Ovary (tissue), 10 donors: ENCODE measurements at places on chromosomes 5 and 9. TPM values are rescaled to one million over a fixed set of nuclear protein-coding genes. Genes with fewer than 3 reads are reported as not detected.

- H3K27ac ChIP-seq: no peak overlapping the region
- no peaks in the 10 kb centered on the region for H3K27me3 ChIP-seq
Observed at GRCh38 chr5:79020861-79021561, 35.9 kb upstream of the ARSB start.

- no peaks in the 10 kb centered on the region for H3K36me3 ChIP-seq
- H3K27ac ChIP-seq: no peak overlapping the region
- DNase-seq: no peak
- peaks cover 4% of the 10 kb centered on the region for H3K4me1 ChIP-seq
- peak overlapping the region; percentile 49 for H3K4me3 ChIP-seq
Observed at GRCh38 chr5:52801329-52801728, 13.6 kb downstream of the ITGA1 start.

DNA sequence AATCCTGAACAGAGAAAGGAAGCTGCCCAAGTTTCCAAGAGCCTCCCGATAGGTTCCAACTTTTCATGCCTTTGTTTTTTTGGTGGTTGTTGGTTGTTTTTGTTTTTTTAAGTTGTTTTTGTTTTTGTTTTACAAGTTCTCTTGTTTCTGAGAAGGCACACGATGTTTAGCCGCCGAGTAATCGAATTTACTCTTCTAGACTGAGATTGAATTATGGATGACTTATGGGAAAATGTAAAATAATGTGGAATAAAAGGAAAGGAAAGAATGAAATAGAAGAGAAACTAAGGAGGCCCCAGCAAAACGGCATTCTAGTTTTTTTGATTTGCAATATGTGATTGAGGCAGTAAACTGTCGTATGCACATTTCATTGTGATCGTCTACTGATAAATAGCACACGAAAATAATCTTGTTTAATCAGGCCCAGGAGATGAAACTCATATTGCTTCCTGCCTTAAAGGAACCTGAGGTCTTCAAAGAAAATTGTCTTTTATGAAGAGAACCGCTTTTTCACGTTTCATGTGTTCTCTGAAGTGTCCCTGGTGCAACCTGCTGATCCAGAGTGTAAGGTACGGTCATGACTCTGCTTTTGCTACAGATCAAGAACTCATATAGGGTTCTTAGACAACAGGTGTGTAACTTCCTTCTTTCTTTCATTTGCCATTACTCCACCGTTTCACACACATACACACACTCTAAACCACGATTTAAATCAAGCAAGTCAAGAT lies 1.3 kb upstream of the GNAQ start:
- no peaks in the 10 kb centered on the region for H3K4me1 ChIP-seq
- peak overlapping the region; percentile 96 for H3K27ac ChIP-seq
- peak overlapping the region; percentile 75 for H3K4me3 ChIP-seq
- H3K36me3 ChIP-seq: no peaks in the 10 kb centered on the region
- H3K27me3 ChIP-seq: no peaks in the 10 kb centered on the region

DNA sequence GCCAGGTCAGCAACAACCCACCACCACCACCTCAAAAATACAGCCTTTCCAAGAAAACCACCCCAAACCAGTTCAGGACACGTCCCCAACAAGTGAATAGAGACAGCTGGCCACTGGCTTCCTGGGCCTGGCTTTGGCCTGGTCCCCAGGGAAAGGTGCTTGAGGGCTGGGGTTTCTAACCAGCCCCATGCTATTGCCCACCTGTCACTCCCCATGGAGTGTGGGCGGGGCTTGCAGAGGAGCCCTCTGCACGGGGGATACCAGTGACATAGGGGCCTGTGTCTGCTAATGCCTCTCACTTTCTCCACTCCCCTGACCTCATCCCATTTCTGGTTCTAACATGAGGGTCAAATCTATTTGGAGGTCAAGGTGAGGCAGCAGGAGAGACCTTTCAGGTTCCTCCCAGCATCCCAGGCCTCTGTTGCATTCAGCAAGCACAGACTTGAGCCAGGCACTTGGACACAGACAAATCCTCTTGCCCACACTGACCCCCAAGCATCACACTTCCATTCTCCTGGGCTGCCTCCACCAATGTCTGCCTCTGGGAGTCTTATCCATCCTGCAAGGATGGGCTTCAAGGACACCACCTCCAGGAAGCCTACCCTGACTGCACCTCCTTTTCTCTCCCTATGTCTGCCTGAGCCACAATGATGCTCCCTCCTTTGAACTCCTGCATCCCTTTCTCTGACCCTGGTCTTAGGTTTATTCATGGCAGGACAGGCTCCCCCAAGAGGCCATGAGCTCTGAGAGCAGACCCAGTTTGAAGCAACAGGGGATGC lies 16.1 kb upstream of the TTLL11 start:
- no peak overlapping the region for H3K27ac ChIP-seq
- no peak for DNase-seq
- H3K27me3 ChIP-seq: no peaks in the 10 kb centered on the region

DNA sequence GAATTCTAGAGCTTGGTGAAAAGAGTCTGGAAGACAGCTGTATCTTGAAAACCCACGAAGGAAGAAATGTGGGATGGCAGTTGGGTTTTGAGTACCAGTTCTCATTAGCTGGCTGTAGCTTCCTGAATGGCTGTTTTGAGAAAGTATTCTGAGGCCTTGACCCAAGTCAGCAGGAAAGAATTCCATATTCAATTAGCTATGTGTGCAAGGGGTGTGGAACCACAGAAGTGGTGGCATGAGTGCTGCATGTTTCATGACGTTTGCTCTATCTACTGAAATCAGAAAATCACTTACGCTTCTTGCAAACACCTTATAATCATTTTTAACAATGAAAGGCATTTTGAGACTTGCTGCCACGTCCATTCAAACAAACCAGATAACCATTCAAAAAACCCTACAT lies 69.1 kb downstream of the TRPM3 start:
- DNase-seq: no peak
- no peak overlapping the region for H3K27ac ChIP-seq
- no peak overlapping the region for H3K4me3 ChIP-seq

SLC6A18 gene
- not detected for total RNA-seq

CDX1 gene
- 0.92 TPM for total RNA-seq

DNA sequence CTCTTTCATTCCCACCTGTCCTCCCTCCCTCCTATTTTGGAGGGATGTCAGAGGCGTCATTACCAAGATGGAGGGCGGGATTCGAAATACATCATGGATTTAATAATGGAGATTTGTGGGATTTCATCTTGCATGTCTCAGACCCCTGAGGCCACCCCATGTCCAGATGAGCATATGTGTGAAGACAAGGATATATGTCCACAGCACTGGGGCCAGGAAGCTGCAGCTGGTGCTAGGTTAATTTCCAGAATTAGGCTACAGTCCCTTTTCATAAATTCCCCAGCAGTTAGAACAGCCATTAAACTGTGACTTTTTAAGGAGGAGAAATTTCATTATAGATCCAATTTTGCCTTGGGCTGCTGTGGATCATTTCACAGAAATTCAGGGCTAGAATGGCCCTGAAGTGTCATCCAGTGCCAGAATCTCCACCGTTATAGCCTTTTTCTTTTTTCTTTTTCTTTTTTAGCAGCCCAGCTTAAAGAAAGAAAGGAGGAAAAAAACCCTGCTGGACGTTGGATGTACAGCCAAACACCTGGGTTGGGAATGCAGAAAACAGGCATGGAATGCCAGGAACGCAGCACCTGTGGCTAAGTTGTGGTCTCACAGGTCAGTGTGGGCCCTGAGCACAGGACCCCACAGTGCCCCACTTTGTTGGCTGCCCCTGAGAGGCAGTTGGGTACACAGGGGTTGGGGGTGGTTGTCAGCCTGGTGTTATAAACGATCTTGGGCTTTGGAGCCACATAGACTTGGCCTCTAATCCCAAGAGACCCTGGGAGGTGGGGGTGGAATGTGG lies 50.2 kb upstream of the CXCL14 start:
- H3K27ac ChIP-seq: no peak overlapping the region
- no peak for DNase-seq
- H3K4me3 ChIP-seq: no peak overlapping the region
- no peaks in the 10 kb centered on the region for H3K27me3 ChIP-seq
- no peaks in the 10 kb centered on the region for H3K4me1 ChIP-seq

DNA sequence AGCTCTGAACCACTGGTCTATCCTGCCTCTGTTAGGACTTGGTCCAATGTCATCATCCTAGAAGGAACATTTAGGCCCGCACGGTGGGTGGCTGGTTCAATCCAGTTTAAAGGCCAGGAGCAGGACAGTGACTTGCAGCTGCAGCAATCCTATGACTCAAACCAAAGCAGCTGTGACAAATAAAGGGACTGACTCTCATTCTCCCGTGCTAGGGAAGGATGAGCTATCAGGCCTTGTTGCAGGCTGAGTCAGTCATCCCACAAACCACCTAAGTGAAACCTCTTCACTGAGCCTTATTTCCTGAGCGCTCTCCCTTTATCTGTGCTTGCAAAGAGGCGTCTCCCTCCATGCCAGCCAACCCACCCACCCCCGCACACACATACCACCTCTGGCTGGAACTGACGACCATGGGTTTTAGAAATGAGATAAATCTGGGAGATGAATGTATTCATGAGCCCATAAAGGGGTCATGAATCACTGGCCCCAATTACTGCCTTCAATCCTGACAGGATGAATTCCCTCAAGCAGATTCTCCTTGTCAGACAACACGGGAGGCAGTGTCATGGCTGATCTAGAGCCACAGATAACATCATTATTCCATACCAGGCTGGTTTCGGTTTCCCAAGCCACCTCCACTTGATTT lies 93.4 kb downstream of the KCNIP1 start:
- no peak for DNase-seq
- H3K4me1 ChIP-seq: peaks cover 3% of the 10 kb centered on the region
- H3K36me3 ChIP-seq: no peaks in the 10 kb centered on the region

DNA sequence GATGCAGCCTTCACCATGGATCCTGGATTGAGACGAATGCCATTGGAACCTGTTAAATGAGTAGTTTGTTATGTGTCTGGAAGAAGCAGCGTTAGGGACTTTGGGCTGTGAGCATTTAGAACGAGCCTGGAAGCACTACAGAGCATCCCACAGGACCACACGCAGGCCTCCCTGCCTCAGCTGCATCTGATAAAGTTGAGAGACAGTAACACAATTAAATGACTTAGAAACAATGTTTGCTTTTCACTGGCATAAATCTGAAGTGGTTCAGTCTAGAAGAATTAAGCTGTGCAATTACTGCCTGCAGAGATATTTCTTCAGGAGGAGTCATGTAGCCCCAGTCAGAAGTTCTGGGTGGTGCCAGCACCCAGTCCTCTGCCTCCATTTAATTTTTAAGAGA lies 9.8 kb upstream of the TLX3 start:
- H3K4me3 ChIP-seq: no peak overlapping the region
- no peaks in the 10 kb centered on the region for H3K4me1 ChIP-seq
- DNase-seq: no peak
- no peaks in the 10 kb centered on the region for H3K36me3 ChIP-seq
- H3K27me3 ChIP-seq: no peaks in the 10 kb centered on the region
- no peak overlapping the region for H3K27ac ChIP-seq

- H3K4me3 ChIP-seq: no peak overlapping the region
- no peak overlapping the region for H3K27ac ChIP-seq
- no peaks in the 10 kb centered on the region for H3K27me3 ChIP-seq
- H3K4me1 ChIP-seq: no peaks in the 10 kb centered on the region
Observed at GRCh38 chr5:81924442-81924841, 47.4 kb upstream of the ATG10 start.

PRUNE2 gene
- total RNA-seq: 43.9 TPM

DNA sequence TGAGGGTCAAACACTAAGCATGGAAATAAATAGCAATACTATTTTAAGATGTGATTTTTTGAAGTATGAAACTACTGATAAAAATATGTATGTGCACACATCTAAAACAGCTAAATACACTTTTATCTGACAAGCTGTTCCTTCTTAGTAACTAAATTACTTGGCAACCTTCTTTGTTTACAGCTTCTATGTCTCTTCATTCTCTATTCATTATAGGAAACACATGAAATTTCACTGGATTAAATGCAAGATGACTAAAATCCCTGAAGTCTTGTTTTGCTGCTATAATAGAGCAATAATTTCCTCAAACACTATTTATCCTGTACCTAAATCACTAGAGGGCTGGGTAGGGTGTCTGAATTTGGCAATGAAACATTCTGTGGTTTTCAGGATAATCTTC lies 11.7 kb downstream of the RICTOR start:
- H3K27ac ChIP-seq: no peak overlapping the region
- H3K27me3 ChIP-seq: no peaks in the 10 kb centered on the region
- no peaks in the 10 kb centered on the region for H3K36me3 ChIP-seq
- H3K4me1 ChIP-seq: peaks cover 1% of the 10 kb centered on the region
- DNase-seq: no peak

DNA sequence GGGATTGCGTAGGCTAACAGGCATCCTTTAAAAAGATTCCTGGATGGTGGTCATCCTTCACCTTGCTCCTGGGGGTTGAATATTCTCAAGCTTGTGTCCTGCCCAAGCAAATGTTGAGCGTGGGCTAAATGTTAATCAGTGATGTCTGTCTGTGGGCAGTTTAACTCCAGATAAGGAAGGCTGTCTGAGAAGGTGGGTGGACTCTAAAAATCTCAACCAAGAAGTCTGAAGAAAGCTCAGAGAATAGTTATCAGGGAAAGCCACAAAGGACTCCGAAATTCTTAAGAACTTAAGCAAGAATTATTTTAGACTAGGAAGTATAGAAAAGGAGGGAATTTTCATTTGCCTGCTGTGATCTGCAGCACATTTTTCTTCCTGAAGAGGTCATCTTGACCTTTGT lies 77.9 kb upstream of the FSD1L start:
- peaks cover 3% of the 10 kb centered on the region for H3K27me3 ChIP-seq
- H3K36me3 ChIP-seq: no peaks in the 10 kb centered on the region
- no peak overlapping the region for H3K4me3 ChIP-seq
- no peak for DNase-seq

SHLD3 gene
- total RNA-seq: 2.2 TPM

DNA sequence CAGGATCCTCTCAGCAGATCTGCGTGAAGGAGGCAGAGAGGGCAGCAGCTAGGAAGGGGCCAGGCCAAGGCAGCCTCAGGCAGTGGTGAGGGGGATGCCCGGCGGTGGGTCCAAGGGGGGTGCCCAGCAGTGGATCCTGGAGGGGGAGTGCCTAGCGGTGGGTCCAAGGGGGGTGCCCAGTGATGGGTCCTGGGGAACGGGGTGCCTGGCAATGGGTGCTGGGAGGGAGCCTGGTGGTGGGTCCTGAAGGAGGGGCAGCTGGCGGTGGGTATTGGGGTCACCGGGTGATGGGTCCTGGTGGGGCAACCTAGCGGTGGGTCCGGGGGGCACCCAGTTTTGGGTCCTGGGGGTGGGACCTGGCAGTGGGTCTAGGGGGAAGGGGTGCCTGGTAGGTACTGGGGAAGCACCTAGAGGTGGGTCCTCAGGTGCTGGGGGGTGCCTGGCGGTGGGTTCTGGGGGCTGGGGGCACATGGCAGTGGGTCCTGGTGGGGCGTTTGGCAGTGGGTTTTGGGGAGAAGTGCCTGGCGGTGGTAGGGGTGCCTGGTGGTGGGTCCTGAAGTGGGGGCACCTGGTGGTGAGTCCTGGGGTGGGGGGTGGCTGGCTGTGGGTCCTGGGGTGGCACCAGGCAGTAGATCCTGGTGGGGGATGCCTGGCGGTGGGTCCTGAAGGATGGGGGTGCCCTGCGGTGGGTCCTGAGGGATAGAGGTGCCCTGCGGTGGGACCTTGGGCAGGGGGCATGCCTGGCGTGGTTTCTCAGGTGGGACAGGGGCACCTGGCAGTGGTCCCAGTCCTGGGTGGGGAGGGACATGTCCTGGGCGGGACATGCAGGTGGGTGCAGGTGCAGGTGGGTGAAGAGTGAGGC lies 1.9 kb downstream of the LRRC14B start:
- H3K4me3 ChIP-seq: no peak overlapping the region
- peaks cover 6% of the 10 kb centered on the region for H3K4me1 ChIP-seq
- no peak overlapping the region for H3K27ac ChIP-seq

CYLC2 gene
- not detected for total RNA-seq
